Activated CD4-positive, alpha-beta T cell treated with anti-CD3 and anti-CD28 coated beads, Interleukin-2, amount 50 U/mL, for 4 hours (primary cell): ENCODE measurements at places on chromosomes 2 and 18.

GRCh38 chr2:44954447-44954888 is 13.0 kb downstream of the SIX3 start:
- DNase-seq, result no peak

DNA sequence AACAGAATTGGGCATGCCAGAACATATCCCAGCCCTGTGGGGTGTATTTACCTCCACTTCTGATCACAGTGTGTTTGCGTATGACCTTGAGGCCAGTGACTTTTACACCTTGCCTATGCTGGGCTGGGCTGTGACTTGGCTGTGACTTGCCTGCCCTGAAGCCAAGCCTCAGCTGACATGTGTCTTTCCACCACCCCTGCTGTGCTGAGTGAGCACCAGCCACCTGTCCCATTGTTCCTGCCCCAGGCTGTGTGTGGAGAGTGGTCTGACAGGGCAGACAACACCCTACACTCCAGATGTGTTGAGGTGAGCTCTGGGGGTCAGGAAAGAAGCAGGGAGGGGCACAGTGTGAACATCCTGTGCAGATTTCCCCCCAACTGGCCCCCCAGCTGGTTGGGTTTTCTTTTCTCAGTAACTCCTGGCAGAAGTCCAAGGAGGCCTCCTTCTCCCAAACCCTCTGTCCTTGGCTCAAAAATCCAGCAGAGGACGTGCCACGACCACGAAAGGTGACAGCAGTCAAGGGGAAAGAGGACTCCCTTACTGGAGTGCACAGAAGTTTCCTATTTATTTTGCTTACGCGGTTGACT is 5.1 kb upstream of the STEAP3 start:
- DNase-seq, result no peak

DNA sequence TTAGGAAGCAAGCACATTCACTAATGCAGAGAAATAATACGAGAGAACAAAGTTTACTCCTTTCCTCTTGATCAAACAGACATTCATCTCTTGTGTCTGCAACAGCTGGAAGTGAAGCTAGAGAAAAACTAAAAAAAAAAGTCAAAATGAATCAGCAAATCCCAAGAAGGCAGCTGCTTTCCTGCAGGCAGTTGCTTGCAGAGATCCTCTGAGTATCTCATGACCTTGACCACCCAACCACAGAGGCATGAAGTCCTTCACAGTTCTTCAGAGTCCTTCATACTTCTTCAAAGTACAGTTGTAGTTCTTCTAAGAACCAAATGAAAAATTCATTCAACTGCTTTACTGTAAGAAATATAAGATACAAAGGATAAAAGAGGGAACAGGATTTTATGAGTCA is 97.2 kb upstream of the ACVR1C start:
- DNase-seq, result no peak

DNA sequence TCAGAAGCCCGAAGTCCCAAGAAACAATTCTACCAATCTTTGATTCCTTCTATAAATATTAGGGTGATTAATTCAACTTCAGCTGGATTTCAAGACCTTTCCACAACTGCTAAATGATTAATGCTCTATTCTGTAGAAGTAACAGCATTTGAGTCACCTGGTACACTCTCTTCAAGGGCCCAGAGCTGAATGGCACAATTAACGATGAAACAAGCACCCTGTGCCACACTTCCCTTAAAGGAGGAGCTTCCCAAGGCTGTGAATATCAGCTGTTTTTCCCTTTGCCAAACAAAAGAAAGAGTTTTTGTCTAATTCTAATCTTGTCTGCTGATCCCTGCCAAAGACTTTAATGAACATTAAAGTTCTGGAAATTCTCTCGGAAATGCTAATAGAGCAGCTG is 56.0 kb downstream of the BOD1L2 start:
- DNase-seq, result no peak

- no peak for DNase-seq
These were observed 50.6 kb upstream of the SETBP1 start for GRCh38 chr18:44630118-44630517.

DNA sequence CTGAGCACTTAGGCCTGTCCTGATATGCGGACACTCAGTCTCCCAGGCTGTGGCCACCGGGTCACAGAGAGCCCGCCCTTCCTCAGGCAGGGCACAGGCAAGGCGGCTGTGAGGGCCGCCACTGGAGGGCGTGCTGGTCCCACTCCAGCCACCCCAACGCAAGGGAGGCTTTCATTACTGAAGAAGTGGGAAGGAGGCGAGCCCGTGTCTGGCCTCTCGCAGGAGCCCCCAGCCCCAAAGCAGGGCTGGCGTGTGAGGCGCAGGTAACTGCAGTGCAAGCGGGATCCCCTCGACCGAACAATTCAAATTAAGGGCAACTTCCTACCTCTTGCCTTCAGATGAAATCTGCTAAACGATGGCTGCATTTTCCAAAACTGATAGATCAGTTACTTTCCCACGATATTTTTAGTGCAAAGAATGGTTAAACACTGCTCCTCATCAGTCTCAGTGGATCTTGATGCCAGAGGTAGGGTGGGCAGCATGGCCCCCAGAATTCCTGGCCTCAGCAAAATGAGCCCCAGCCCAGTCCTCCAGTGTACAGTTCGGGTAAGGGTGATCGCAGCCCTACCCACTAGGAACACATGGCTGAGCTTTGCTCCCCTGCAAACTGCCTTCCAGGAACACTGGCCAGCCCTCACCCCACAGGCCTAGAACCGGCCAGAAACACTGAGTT is 97.2 kb downstream of the SEPTIN10 start:
- no peak for DNase-seq

DNA sequence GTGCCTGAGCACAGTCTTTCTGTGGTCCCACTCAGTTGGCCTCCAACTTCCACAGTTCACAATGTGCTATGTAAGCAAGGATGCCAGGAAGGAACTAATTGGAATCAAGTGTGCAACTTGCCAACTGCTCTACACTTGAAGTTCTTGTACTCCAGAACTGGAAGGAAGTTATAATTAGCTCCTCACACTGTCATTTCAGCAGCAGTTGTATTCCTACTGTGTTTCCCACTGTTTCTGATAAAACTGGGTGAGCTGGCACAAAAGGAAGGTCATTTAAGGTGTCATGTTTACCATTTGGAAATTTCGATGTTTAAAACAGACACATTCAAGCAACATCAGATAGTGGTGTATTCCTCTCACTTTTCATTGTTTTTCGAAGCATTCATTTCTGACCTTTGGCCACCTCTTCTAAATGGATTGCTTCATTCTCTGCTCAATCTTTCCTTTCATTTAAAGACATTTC is 84.2 kb downstream of the ANTXR1 start:
- DNase-seq, result no peak

- no peak for DNase-seq
These were observed 8.7 kb downstream of the PTH2R start for GRCh38 chr2:208415255-208415654.

DNA sequence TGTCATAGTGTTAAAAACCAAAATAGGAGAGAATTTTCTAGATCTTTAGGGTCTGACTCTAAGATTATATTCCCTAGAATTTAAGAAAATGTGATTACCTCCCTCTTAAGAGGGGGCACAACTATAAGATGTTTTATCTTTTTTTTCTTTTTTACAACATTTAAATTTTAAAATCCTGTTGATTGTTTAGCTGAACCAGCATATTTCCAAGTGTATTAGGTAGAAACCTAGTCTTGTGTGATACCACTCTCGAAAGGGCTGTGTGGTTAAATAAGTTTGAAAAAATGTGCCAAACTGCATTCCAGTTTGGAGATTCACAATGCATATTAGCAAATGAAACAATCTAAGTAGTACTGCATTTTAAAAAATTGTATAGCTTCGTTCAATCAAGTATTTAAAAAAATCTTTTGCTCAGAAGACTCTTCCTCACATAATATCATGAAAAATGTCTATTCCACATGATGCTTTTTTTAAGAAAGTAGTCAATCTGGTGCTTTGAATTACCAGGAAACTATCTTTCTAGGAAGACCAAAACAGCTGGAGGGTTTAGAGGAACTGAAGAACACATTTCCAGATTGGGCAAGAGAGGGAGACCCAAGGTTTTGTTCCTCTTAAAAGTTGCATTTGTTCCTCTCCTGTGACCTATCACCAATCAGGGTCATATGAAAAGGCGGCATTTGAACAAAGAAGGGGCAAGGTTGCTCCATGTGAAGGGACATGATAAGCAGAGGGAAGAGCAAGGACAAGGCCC is 98.8 kb downstream of the DPP4 start:
- no peak for DNase-seq

DNA sequence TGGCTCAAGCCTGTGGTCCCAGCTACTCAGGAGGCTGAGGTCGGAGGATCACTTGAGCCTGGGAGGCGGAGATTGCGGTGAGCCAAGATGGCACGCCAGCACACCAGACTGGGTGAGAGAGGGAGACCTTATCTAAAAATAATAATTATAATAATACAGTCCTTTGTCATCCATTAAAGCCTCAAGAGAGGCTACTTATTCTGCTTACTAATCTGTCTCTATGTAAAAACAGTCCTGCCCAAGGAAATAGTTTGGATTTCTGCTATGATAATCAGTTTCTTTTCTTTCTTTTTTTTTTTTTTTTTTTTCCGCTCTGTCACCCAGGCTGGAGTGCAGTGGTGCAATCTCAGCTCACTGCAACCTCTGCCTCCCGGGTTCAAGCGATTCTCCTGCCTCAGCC is 228.3 kb downstream of the C1D start:
- no peak for DNase-seq

GRCh38 chr2:190335225-190335559 is 8.2 kb upstream of the INPP1 start:
- DNase-seq, result no peak

DNA sequence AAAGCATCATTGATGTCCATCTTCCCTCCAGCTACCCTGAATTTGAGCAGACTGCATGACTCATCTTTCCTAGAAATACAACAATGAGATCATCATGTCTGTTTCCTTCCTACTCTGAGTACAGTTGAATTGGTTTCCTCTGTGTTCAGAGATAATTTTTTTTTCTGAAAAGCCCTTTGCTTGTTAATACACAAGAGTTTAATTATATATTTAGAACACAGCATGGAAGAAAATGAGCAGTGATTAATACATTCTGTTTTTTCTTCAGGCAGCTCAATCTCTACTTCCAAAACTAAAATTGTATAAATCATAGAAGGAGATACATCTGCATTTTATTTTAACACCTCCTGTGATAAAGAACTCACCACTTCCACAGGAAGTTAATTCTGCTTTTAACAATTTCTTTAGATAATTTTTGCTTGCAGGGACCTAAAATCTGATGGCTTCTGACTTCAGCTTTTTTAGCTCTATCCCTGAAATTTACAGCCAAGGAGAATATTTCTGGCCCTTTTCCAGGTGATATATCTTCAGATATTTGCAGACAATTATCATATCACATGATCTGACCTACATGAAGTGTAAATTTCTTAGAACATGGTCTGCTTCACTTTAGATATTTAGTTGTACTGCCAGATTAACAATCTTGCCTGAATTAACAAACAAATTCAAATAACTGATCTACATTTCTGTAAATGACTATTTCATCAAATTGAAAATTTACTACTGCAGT is 249.0 kb downstream of the TRIB2 start:
- no peak for DNase-seq

- DNase-seq, result no peak
These were observed 45.5 kb upstream of the CAB39 start for GRCh38 chr2:230666885-230667712.

- no peak for DNase-seq
These were observed 3.1 kb downstream of the ADAM17 start for GRCh38 chr2:9552219-9553178.
